ENCODE measurements at places on chromosomes 2 and 18.
A peak's percentile ranks its signal among the peaks of the same experiment; 100 is the strongest.

DNA sequence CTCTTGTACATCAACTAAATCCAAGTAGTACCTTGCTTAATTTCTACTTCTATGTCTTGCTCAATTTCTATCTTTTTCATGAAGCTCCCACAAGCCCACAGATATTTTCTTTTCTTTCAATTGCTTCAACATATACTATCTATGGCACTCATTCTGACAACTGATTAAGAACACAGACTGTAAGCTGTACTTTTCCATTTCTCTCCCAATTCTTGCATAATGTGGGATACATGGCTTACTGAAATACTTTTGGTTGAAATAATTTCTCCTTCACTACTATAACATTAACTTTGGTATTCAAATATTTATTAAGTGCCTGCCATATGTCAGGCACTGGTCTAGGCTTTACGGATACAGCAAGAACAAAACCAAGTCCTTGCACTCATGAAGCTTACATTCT is 84.8 kb downstream of the GORASP2 start:
- no peak for DNase-seq

GRCh38 chr2:138707392-138708074 is 72.7 kb downstream of the NXPH2 start:
- DNase-seq: no peak

DNA sequence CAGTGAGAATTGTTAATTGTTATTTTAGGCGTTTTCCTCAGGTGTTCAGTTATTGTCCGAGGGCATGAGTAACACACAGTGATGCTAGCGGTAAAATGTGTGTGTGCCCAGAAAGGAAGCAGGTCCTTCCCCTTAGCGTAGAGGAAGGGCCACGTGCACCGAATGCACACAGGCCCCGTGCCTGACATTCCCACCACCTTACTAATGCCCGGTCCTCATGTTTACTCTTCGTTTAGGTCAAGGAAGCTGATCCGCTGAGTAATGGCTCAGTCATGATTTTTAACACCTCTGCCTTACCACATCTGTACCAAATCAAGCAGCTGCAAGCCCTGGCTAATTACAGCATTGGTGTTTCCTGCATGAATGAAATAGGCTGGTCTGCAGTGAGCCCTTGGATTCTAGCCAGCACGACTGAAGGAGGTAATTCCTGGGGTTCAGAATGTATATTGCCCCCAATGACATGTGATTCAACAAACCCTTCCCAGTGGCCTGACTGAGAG is 76.7 kb downstream of the MERTK start:
- no peak for DNase-seq

GRCh38 chr2:118186110-118186857 is 98.0 kb downstream of the INSIG2 start:
- peak; percentile 76 for DNase-seq

GRCh38 chr18:3748086-3748485 is 298.1 kb downstream of the TGIF1 start:
- no peak for DNase-seq

- DNase-seq: no peak
Measured at GRCh38 chr2:96775160-96775559, 14.5 kb downstream of the CNNM4 start.

DNA sequence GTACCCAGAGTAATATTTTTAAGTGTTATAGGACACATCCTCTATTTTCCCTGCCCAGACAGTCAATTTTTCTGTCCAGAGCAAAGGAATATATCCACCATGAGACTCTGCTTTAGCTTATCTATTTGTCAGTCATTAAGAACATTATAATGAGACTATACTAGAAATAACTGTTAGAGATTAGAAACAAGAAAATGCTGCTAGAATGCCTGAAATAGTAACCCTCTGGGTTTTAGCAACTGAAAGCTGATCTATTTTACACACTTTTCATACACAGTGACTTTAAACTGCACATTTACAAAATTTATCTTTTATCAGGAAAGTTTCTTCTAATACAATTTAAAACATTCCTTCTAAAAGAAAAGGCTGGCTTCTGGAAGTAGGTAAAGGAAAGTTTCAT is 39.6 kb downstream of the MBD2 start:
- no peak for DNase-seq

GRCh38 chr2:235025800-235026536 is 74.2 kb downstream of the SH3BP4 start:
- no peak for DNase-seq

DNA sequence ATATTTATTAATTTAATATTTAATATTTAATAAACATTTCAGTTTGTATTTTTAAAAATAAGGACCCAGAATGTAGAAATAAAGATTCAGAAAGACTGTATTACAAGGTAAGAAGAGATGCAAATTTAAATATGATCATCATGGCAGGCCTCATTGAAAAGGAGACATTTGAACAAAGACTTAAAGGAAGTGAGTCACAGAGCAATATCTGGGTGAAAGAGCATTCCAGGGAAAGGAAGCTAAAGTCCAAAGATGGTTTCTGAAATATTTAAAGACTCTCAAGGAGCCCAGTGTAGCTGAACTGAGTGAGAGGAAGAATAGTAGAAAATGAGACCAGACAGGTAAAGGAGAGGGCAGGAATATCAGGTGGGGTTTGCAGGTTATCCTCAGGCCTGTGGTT is 5.9 kb downstream of the SCYGR4 start:
- no peak for DNase-seq

DNA sequence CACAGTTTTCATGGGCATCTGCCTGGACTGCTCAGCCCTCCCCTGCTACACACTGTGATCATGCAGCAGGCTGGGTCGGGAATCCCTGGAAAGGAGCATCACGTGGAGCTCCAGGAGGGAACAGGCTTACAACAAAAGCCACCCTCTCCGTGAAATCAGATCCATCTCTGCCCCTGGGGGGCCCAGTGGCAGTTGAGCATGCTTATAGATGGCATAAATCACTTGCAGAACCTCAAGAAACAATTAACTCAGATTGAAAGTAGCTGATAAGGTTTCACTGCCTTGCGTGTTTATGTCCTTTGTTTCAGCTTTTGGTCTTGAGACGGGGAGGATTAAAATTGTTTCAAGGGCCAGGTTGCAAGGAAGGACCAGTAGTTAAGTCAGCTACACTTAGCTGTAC is 354.8 kb upstream of the MEIS1 start:
- DNase-seq: no peak

GRCh38 chr18:7334973-7335568 is 104.2 kb downstream of the LRRC30 start:
- DNase-seq: no peak

- no peak for DNase-seq
Measured at GRCh38 chr2:188576006-188576405, 284.3 kb downstream of the GULP1 start.

DNA sequence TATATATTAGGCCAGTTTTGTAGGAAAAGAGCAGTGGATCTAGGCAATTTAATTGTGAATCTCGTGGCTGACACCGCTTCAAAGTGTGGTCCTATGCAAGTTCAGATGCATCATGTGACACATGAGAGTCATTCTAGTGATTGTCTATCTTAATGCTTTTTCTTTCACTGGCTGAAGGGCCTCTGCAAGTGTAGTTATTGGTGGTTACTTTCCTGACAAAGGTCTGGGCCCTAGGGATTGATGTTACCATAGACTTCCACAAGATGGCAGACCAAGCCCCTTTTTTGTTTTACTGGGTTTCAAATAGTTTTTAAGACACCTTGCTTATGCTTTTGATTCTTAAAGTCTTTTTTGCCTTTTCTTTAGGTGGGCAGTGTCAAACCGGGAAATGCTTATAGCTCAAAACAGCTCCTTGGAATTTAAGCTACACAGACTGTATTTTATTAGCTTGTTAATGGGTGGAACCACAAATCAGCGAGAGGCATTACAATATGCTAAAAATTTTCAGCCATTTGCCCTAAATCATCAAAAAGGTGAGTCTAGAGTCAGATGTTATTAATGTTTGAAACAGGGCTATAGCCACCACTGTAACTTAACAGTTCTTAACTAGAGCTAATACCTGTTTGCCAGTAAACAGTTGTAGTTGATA is 25.9 kb downstream of the CD8A start:
- DNase-seq: no peak

- DNase-seq: no peak
Measured at GRCh38 chr2:45001869-45002385, 7.3 kb downstream of the SIX2 start.

GRCh38 chr2:239245872-239246721 is 154.7 kb downstream of the HDAC4 start:
- no peak for DNase-seq

GRCh38 chr2:141492816-141493215 is 638.0 kb downstream of the LRP1B start:
- no peak for DNase-seq

DNA sequence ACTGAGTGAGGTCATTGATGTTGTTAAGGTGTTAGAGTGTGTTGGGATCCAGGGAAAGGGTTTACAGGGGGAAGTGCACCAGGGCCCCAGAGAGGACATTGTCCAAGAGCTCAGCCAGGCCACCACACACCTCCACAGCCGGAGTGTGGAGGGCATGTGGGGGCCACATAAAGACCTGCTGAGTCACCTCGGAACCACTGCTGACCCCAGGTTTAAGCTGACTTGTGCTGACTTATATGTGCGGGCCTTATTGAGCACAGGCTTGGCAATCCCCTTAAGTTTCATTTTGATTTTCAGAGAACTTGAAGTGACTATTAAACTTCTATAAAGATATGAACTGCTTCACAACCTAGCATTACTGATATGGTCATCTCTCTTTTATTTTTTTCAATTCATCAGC is 166.2 kb upstream of the MAP3K20 start:
- no peak for DNase-seq

- DNase-seq: no peak
Measured at GRCh38 chr2:9696731-9697130, 65.9 kb upstream of the YWHAQ start.

GRCh38 chr18:21979171-21979560 is 190.2 kb upstream of the GATA6 start:
- no peak for DNase-seq

GRCh38 chr2:240703417-240704341 is 12.0 kb downstream of the AQP12A start:
- no peak for DNase-seq

DNA sequence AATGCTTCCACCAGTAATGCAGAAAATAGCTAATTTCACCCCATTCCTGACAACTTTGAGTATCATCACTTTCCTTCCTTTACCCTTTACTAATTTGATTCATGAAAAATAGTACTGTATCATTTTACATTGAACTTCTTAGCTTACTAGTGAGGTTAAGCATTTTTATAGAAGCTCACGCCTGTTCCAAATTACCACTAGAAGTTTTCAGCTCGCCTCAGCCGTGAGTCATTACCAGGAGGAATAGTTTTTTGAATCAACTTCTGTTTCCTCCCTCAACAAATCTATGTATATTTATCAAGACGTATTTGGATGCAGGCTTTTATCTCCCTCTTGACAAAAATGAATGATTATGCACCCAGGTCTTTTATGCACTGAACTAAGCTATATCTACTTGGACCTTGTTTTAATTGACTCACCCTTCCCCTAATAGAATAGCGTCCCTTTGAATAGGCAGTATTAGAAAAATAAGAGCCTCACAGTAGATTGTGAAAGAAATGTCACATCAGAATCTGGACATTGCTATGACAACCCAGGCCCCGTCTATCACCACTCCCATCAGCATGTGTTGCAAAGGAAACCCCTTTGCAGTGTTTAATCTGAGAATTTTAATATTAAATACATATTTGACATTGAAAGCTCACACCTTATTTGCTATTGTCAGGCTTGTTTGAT is 207.4 kb upstream of the NRP2 start:
- no peak for DNase-seq

DNA sequence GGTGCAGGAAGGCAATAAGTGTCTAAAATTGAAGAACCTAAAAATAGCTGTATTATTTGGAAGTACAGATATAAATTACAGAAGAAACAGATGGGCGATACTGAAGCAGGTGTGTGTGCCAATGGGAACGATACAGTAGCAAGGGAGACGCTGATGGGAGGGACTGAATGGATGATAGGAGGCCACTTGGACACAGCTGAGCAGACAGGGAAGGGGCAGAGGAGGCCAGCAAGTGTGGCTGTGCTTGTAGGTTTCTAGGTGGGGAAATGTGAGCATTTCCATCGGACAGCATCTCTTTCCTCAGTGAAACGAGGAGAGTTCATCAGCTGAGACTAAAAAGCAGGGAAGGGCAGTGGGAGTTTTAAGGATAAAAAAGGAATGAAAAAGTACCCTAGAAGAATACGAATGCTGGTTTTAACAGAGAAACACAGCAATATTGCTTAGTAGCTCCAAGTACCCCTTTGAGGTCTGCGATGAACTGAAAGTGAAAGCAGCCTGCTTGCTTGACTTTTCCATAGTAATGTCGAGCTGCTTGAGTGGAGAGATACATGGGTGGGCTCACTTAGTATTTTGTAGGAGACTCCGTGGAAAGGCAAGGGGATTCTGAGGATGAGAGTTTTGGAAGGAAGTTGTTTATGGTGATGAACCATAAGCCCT is 91.7 kb upstream of the EPC2 start:
- DNase-seq: no peak

GRCh38 chr2:173075781-173076580 is at the start of gene MAP3K20:
TSS of gene MAP3K20 (plus strand) at chr2:173075846. CDS start at chr2:173091032, 15,186 bp downstream.
- DNase-seq: no peak

All from stimulated activated CD4-positive, alpha-beta T cell treated with anti-CD3 and anti-CD28 coated beads, Interleukin-1b, Interleukin-23, amount 100 ng/mL, for 24 hours (primary cell).